ENCODE measurements at places on chromosomes 5 and 9.

DNA sequence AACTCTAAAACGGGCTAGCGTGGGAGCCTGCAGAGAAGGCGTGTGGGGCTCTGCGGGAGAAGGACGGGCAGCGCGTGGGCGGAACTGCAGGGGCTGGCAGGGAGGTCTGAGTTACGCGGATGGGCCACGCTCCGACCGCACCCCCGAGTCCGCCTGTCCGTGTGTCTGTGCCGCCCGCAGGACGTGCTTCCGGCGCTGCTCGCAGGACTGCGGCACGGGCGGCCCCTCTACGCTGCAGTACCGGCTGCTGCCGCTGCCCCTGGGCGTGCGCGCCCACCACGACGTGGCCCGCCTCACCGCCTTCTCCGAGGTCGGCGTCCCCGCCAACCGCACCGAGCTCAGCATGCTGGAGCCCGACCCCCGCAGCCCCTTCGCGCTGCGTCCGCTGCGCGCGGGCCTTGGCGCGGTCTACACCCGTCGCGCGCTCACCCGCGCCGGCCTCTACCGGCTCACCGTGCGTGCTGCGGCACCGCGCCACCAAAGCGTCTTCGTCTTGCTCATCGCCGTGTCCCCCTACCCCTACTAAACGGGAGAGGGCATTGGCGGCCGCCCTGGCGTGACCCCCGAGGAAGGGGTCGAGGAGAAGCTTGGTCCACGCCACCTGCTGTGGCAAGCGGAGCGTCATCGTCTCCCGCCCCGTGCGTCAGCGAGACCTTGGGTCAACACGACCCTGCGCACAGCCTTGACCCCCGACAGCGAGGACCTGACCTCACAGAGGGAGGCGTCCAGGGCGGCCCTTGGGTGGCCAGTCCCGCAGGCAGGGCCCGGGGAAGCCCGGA, 11.4 kb upstream of the ASS1 start:
- DNase-seq, result no peak

GRCh38 chr5:9207817-9208418, 338.0 kb downstream of the SEMA5A start:
- DNase-seq, result peak; percentile 35

GRCh38 chr9:134992755-134993124, 75.0 kb upstream of the FCN1 start:
- DNase-seq, result no peak

DNA sequence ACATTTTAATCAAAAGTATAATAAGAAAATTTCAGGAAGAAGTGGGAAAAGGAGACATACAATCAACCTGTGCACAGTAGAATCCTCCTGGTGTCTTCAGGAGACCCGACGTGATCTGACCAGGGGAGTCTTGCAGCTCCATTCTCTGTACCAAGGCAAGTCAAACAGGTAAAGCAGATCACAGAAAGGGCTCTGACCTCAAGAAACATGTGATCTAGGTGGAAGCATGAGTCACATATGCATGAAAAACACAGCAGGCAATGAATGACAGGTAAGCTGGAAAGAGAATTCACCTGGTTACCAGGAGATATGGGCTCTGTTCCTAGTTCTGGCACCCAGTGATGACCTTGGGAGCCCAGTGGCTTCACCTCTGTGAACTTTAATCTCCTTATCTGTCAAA, 19.4 kb upstream of the FABP6 start:
- DNase-seq, result no peak

GRCh38 chr5:6728011-6728794, 15.0 kb downstream of the TENT4A start:
- DNase-seq, result no peak

GRCh38 chr5:30698217-30698616, 495.3 kb upstream of the CDH6 start:
- DNase-seq, result no peak

- DNase-seq, result no peak
Measured at GRCh38 chr5:154157483-154158378, 32.8 kb upstream of the GALNT10 start.

- DNase-seq, result no peak
Measured at GRCh38 chr5:139746691-139747582, 48.7 kb upstream of the PSD2 start.
